ENCODE measurements at places on chromosomes 3 and 15. TPM values are rescaled to one million over a fixed set of nuclear protein-coding genes. Genes with fewer than 3 reads are reported as not detected.
A peak's percentile ranks its signal among the peaks of the same experiment; 100 is the strongest.

Gene COPS2
- 68.4 TPM for total RNA-seq

Gene TMEM266
- total RNA-seq = 1.1 TPM

Gene CHST13
- total RNA-seq = not detected

Gene GOLGA8G
- not detected for total RNA-seq

Gene PLA2G4D
- not detected for total RNA-seq

Gene NR2E3
- not detected for total RNA-seq

Gene GPR15
- not detected for total RNA-seq

DNA sequence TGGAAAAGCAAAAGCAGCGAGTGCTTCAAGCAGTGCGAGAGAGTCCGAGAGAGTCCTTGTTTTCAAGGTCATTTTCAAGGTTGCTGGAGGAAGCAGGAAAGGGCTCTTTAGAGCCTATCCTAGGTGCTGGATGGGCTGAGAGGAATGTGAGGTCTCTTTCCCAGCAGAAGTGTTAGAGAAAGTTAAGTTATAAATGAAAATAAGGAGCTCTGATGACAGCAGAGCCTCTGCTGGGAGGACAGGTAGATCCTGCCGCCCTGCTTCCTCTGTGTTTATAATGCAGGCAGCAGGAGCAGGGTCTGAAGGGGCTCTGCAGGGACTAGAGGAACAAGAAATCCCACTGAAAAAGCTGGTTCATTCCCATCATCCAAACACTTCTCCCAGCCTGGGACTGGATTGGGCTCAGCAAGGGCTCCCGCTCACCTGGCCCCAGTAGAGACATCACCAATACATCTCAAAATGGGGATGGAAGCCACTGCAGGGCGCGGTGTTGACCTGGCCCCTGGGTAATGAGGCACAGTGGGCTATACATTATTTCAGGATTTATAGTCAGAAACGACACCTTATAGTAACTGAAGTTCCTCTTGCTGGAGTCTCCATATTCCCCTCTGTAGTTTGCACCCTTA, 41.5 kb upstream of the RAB6B start:
- no peaks in the 10 kb centered on the region for H3K36me3 ChIP-seq
- no peak overlapping the region for H3K4me3 ChIP-seq
- H3K4me1 ChIP-seq = peaks cover 18% of the 10 kb centered on the region
- peaks cover 2% of the 10 kb centered on the region for H3K27me3 ChIP-seq
- no peak overlapping the region for H3K27ac ChIP-seq

GRCh38 chr3:134931045-134931785, 136.2 kb downstream of the EPHB1 start:
- H3K27ac ChIP-seq = no peak overlapping the region
- H3K4me1 ChIP-seq = no peaks in the 10 kb centered on the region
- no peak overlapping the region for H3K4me3 ChIP-seq
- H3K36me3 ChIP-seq = no peaks in the 10 kb centered on the region
- H3K27me3 ChIP-seq = no peaks in the 10 kb centered on the region

GRCh38 chr15:60215225-60215963, 182.4 kb downstream of the ANXA2 start:
- peaks cover 33% of the 10 kb centered on the region for H3K27me3 ChIP-seq
- H3K4me1 ChIP-seq = no peaks in the 10 kb centered on the region
- DNase-seq = no peak
- no peak overlapping the region for H3K27ac ChIP-seq
- H3K4me3 ChIP-seq = no peak overlapping the region

- peaks cover 23% of the 10 kb centered on the region for H3K4me1 ChIP-seq
- H3K27me3 ChIP-seq = no peaks in the 10 kb centered on the region
- DNase-seq = no peak
- H3K27ac ChIP-seq = no peak overlapping the region
These were observed 27.3 kb upstream of the UBE2E1 start for GRCh38 chr3:23778446-23778845.

DNA sequence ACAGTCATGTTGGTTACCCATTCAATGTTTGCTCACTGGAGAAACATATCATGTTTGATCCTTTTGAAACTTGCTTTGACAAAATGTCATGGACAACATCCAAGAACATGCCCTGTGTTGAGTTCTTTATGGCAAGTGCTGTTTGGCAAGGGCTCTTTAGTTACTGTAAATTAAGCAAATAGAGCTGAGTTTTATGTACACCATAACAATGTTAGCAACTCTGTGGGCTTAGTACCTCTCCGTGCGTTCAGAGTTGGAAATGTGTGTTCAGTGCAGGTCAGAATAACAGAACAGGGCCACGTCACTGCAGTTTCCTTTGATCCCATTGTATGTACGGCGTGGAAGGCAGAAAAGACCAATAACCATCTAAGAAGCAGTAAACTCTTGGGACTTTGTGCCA, 132.5 kb downstream of the MYRIP start:
- no peaks in the 10 kb centered on the region for H3K4me1 ChIP-seq
- no peaks in the 10 kb centered on the region for H3K36me3 ChIP-seq
- DNase-seq = no peak
- H3K27me3 ChIP-seq = peaks cover 2% of the 10 kb centered on the region

- no peak overlapping the region for H3K4me3 ChIP-seq
- H3K27ac ChIP-seq = no peak overlapping the region
- DNase-seq = no peak
- peaks cover 30% of the 10 kb centered on the region for H3K36me3 ChIP-seq
- H3K4me1 ChIP-seq = peaks cover 32% of the 10 kb centered on the region
These were observed 23.2 kb downstream of the QTRT2 start for GRCh38 chr3:114079761-114080160.

GRCh38 chr15:72199721-72200212, 2.2 kb upstream of the GRAMD2A start:
- peaks cover 40% of the 10 kb centered on the region for H3K36me3 ChIP-seq
- H3K4me3 ChIP-seq = no peak overlapping the region
- H3K27me3 ChIP-seq = no peaks in the 10 kb centered on the region
- DNase-seq = no peak

DNA sequence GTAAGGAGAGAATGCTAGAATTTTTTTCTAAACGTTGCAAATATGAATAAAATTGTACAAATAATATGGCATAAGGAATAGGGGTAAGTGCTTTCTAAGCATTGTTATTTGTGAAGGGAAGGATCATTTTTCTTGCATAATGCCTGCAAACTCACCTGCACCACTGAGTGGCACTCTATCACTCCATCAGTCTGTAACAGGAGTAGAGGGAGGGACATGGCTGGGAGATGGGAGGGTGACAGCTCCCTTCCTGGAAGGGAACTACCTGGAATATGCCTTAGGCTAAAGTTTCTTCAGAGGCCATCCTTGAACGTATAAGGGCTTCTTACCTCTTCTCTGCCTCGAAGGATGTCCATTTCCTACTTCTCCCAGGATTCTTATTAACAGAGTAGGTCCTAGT, 3.0 kb downstream of the NAALADL2 start:
- no peak for DNase-seq
- H3K36me3 ChIP-seq = no peaks in the 10 kb centered on the region
- peaks cover 5% of the 10 kb centered on the region for H3K27me3 ChIP-seq
- H3K4me3 ChIP-seq = no peak overlapping the region

GRCh38 chr3:31185062-31185357, 290.5 kb upstream of the GADL1 start:
- no peak overlapping the region for H3K27ac ChIP-seq
- H3K4me1 ChIP-seq = peaks cover 22% of the 10 kb centered on the region

DNA sequence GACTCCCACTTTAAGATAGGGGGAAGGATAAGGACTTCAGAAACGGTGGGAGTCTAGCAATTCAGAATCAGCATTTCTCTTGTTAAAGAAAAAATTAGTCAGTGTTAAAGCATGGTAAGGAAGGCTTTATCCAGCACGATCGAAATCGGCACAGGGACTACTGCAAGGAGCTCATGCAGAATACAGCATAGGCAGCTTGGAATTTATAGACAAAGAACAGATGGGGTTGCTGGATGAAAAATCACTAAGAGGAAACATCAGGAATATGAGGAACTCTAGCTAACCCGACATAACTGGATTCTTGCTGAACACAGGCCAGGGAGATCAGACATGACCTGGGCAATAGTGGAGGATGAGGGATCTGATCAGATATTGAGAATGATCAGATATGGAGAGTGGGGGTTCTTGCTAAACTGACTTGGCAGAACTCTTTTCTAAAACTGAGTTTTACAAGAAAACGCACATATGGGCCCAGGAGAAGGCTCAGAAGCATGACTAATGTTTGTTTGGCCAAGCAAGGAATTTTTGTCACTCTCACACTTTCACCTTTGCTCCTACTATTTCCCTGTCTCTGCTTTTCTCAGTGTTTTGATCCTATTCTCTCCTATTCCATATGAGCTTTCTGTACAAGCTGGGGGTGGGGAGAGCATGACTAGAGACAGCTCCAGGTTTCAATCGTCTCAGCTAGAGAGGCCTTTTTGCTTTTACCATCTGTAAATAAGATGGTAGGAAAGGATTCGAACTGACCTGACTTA, 3.9 kb upstream of the PLCH1 start:
- no peak overlapping the region for H3K4me3 ChIP-seq
- H3K36me3 ChIP-seq = no peaks in the 10 kb centered on the region
- H3K4me1 ChIP-seq = peaks cover 25% of the 10 kb centered on the region

GRCh38 chr15:69807721-69808120, 290.0 kb downstream of the TLE3 start:
- H3K36me3 ChIP-seq = no peaks in the 10 kb centered on the region
- peaks cover 23% of the 10 kb centered on the region for H3K4me1 ChIP-seq

GRCh38 chr15:68589783-68590710, 11.3 kb downstream of the CORO2B start:
- no peak overlapping the region for H3K27ac ChIP-seq
- H3K27me3 ChIP-seq = no peaks in the 10 kb centered on the region
- H3K4me1 ChIP-seq = peaks cover 89% of the 10 kb centered on the region
- DNase-seq = peak; percentile 82
- H3K36me3 ChIP-seq = no peaks in the 10 kb centered on the region

DNA sequence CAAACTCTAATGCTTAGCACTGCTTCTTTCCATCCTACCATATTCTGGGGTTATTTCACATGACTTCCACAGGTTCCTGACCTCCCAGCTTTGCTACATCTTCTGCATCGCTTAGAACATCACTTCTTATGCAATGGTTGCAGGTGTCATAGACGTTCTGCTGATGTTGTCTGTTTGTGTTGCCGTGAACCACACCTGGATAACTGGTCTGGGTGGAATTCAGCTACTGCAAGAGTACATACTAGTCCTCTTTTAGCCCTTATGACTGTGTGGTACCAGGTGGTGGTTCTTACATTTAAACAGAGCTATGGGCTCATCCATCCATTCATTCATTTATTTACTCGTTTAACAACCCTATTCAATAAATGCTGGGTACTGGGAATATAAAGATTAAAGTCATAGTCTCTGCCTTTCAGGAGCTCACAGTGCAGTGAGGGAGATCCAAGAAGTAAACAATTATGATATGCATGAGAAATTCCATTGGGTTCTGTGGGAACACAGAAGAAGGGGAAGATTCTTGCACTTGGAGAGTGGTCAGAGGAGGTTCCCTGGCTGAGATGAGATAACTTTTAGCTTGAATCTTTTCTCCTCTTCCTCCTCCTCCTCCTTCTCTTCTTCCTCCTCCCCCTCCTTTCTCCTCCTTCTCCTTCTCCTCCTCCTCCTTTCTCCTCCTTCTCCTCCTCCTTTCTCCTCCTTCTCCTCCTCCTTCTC, 30.8 kb downstream of the TMEM45A start:
- H3K4me1 ChIP-seq = peaks cover 19% of the 10 kb centered on the region
- no peaks in the 10 kb centered on the region for H3K27me3 ChIP-seq
- no peak overlapping the region for H3K4me3 ChIP-seq
- DNase-seq = no peak
- no peak overlapping the region for H3K27ac ChIP-seq

DNA sequence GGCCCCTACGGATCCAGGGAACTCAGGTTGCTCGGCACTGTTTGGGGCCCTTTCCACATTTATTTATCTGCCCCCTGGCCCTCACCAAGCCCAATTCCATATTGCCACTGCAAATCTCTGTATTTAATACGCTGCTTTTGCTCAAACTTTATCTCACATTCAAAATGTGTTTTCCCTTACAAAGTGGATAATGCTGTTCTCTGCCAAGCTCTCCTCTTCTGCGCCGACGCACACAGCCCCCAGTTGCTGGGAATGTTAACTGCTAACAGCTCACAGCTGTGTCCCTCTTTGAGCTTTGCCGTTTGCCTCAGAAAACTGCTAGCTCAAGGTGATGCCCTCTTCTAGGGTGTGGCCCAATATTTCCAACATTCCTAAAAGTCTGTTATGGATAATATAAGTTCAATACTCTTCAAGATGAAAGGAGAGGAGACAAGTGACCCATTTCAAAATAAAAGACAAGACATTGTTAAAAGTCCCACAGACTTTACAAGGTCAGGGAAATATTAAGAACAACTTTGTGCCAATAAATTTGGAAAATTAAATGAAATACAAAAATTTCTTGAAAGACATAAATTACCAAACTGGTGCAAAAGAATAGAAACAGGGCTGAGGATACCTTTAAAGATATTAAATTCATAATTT, 12.6 kb upstream of the FBN1 start:
- H3K4me1 ChIP-seq = peaks cover 10% of the 10 kb centered on the region
- H3K27ac ChIP-seq = no peak overlapping the region
- peaks cover 3% of the 10 kb centered on the region for H3K36me3 ChIP-seq
- no peak overlapping the region for H3K4me3 ChIP-seq

GRCh38 chr15:57301307-57301706, 75.0 kb upstream of the CGNL1 start:
- H3K4me1 ChIP-seq = peaks cover 17% of the 10 kb centered on the region
- DNase-seq = no peak
- no peak overlapping the region for H3K4me3 ChIP-seq
- H3K27me3 ChIP-seq = no peaks in the 10 kb centered on the region
- no peaks in the 10 kb centered on the region for H3K36me3 ChIP-seq

DNA sequence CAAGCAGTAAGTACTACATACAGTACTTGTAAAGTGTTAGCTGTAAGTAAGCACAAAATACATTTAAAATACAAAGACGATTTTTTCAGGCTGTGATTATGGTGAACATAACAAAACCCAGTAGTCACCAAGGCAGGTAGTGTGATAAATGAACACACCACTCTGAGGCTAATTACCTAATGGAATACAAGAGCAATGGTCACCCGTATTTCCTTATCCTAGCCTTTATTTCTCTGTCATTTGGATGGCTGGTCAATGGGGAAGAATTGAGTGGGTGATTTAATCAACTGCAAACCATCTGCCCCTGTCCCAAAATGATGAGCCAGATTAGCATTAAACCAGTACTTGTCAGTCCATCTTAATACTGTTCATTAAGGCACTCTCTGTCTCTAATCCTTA, 89.2 kb upstream of the CGNL1 start:
- peaks cover 3% of the 10 kb centered on the region for H3K4me1 ChIP-seq
- H3K36me3 ChIP-seq = peaks cover 41% of the 10 kb centered on the region
- no peak overlapping the region for H3K27ac ChIP-seq
- DNase-seq = no peak
- H3K27me3 ChIP-seq = no peaks in the 10 kb centered on the region
- H3K4me3 ChIP-seq = no peak overlapping the region

GRCh38 chr3:15936312-15936711, 138.5 kb upstream of the ANKRD28 start:
- H3K4me3 ChIP-seq = no peak overlapping the region
- DNase-seq = no peak
- no peaks in the 10 kb centered on the region for H3K27me3 ChIP-seq
